ENCODE measurements at places on chromosomes 3 and 15.

DNA sequence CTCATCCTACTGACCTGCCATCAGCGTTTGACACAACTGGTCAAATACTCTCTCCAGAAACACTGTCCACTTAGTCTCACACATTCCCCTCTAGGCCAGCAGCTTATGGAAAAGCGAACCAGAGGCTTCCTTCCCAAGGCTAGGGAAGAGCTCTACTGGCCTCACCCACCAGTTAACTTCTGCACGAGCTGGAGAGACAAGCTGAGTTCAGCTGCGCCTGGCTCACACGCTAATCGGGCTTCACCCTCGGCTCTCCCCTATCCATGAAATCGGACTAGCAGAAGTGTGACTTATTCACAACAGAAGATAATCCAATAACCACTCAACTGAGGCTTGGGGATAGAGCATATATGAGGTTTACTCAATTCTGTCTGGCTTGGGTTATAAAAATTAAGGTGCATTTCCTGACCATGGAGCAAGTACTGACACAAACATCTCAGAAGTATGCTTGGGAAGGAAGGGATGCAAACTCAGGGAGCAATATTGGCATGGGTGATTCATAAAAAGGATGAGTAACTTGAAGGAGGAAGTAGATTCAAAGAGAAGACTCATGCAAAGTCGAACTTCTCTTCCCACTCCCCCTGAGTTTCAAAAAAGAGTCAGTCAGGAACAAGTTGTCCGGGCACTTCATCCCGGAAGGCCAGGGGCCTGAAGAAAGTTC, 73.1 kb downstream of the XXYLT1 start:
- DNase-seq: no peak

- no peak for DNase-seq
These were observed 159.4 kb downstream of the ZIC4 start for GRCh38 chr3:147246906-147247305.

DNA sequence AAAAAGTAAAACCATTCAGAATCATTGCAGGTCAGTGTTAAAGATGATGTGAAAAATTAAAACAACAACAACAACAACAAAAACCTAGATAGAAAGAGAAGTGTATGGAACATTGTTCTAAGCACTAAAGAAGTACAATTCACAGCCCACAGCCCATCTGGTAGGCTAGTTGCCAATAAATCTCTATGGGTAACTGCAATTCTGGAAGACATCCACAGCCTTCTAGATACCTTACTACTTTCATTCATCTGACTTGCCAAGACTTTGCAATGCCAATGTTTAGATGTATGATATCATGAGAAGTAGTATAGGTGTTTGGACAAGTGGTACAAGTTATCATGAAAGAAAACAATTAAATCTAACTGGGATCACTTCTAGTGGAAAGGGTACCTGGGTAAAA, 198.6 kb downstream of the VGLL3 start:
- no peak for DNase-seq

GRCh38 chr15:35427091-35427490, 118.9 kb downstream of the DPH6 start:
- DNase-seq: peak; percentile 76

GRCh38 chr3:153093629-153094028, 68.4 kb upstream of the RAP2B start:
- no peak for DNase-seq

GRCh38 chr15:52031556-52031955, 12.5 kb downstream of the MAPK6 start:
- no peak for DNase-seq

GRCh38 chr15:44261007-44261706, 27.4 kb upstream of the GOLM2 start:
- DNase-seq: no peak

GRCh38 chr3:115071166-115071565, 75.9 kb downstream of the ZBTB20 start:
- no peak for DNase-seq

GRCh38 chr3:187213616-187214015, 16.3 kb downstream of the RTP1 start:
- DNase-seq: no peak

DNA sequence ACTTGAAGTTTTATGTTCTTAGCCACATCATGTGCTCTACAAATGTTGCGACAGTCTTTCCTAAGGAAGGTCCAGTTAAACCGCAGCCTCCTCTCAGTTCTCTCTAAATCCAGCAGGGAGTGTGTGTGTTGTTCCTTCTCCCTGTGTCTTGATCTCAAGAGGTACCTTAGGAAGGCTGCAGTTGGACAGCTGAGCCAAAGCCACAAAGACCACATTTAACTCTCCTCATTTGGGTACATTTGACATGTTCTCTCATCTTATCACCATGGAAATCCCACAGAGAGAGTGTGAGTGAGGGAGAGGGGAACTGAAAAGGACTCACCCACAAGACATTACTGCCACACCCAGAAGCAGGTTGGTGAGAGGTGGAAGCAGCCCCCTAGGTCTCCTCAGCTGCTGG, 79.5 kb downstream of the CD200R1L start:
- DNase-seq: no peak

Measured in pulmonary artery endothelial cell (primary cell).